ENCODE measurements at places on chromosomes 4 and X. TPM values are rescaled to one million over a fixed set of nuclear protein-coding genes. Genes with fewer than 3 reads are reported as not detected.

DNA sequence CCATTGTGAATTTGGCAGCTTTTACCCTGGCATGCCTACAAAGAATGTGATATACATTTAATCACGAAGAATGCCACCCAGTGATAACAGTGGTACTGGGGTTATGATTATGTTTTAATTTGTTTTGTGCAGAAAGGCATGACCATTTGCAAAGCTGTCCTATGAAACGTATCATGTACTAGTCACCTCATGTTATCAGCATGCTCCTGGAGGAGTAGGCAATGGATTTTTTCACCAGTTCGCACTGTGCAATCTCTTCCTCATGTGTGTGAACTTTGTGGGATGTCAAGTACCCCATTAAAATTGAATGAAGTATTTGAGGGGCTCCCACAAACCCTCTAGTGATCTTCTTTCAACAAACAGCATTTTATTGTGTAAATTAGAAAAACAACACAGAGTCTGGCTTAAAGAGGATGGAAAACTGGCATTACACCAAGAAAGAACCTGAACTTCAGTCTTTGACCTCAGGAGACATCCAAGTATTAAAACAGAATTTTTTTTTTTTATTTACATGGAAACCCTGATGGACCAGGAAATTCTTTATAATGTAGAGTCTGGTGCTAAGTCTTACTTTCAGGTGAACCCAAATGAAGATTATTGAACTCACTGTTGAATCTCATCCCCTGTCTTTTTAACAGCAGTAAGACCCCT is 200.6 kb upstream of the PGRMC2 start:
- no peak for DNase-seq

DNA sequence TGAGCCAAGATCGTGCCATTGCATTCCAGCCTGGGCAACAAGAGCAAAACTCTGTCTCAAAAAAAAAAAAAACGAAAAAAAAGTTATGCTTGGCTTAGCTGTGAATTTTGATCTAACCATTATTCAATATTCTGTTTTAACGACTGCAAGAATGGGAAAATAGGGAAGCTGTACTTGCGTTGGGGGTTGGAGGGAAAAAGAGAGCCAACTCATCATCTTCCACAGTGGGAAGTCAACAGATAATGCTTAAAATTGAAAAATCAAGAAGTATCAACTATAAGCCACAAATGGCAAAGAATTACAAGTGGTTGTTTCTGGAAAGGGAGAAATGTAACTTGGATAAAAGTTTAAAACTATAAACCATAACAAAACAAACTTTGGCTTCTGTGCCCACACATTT is 2.9 kb downstream of the TEC start:
- DNase-seq: no peak

GRCh38 chrX:2383735-2384134 is 117.0 kb downstream of the DHRSX start:
- DNase-seq: no peak

DNA sequence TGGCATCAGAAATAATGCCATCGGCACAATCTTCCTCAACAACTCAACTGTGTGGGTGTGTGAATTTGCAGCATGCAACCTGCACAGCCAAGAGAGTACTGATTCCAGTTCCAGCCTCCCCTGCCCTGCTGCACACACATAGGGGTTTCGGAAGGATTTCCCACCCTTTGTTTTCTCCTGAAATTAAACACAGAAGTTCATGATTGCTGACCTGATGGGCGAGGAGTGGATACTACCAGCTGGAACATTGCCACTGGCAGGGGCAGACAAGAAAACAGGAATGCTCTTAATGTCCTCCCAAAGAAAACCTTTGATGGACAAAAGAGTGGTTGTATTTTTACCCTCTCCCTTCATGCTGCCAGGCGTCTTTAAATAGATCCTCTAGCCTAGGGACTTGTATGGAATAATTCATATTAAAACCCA is 4.8 kb downstream of the NDP start:
- DNase-seq: no peak

DNA sequence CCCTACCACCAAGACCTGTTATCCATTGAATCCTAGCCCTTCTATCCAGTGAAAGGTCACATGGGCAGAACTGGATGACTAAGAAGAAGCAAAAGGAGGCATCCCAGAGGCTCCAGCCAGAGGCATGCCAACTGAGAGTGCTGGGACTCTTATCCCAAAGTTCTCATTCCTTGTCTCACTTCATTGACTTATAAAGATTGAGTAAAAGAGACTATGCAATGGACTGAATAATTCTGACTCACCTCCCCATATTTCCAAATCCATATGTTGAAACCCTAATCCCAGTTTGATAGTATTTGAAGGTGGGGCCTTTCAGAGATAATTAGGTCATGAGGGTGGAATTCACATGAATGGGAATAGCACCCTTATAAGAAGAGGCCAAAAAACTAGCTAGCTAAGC is 131.4 kb downstream of the COL25A1 start:
- DNase-seq: no peak

- DNase-seq: no peak
These were observed 36.5 kb downstream of the SHOX start for GRCh38 chrX:666762-667720.

Gene TAF7L
- 0.89 TPM for polyA plus RNA-seq

Data from left lung (tissue), 14 donors.